ENCODE measurements at places on chromosomes 6 and 20.

DNA sequence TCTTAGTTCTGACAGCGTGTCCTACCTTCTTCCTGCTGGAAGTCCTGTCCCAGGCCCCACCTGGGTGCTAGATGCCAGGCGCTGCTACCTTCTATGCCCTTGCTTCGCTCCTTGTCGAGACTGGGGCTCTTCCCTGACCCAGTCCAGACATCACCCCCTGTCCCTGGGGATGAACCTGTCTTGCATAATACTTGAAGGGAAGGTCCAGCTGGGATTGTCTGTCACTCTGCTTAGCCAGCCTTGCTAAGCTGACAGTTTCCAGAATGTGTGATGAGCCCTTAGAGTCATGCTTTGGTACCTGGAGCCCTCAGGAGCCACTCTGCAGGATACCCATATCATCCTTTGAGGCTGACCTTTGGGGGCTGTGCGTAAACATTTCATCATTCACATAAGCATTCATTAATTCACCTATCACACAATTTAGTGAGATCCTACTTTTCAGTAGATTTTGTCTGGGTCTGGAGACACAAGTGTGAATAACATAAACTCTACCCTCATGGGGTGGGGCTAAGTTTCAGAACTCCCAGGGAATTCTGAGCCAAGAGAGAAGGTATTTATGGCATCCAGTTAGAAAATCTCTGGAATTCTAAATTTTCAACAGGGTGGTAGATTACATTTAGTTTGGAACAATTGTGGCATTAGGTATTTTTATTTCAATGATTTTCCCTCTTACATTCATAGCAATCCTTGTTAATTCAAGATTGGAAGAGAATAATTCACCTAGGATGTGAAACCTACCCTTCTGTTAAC is 151.1 kb upstream of the HDAC2 start:
- no peak for DNase-seq

DNA sequence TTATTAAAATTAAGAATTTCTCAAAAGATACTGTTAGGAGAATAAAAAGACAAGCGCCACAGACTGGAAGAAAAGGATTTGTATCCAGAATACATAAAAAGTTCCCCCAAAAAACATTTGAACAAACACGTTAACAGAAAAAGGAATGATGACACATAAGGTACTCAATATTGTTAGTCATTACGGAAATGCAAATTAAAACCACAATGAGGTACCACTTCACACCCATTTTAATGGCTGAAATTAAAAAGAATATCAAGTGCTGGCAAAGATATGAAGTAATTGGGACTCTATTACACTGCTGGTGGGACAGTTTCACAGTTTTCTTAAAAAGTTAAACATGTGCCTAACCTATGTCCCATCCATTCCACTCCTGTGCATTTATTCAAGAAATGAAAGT is 51.4 kb downstream of the HECA start:
- DNase-seq = no peak

- no peak for DNase-seq
Measured at GRCh38 chr20:22720206-22720605, 135.8 kb upstream of the FOXA2 start.

DNA sequence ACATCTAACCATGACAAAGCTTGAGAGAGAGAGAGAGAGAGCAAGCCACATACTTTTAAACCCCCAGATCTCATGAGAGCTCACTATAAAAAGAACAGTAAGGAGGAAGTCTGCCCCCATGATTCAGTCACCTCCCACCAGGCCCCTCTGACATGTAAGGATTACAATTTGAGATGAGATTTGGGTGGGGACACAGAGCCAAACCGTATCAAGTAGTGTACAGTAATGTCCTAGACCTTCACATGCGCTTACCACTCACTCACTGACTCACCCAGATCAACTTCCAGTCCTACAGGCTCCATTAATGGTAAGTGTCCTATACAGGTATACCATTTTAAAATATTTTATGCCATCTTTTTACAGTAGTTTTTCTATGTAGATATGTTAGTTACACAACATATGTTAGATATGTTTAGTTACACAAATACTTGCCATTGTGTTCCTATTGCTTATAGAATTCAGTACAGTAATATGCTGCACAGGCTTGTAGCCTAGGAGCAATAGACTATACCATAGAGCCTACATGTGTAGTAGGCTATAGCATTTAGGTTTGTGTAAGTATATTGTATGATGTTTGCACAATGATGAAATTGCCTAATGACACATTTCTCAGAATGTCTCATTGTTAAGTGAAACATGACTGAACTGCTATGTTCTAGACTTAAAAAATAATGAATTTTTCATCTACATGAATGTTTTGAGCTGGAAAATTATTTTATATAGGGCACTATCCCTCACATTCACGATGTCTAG is 11.7 kb downstream of the TSPYL1 start:
- DNase-seq = no peak

DNA sequence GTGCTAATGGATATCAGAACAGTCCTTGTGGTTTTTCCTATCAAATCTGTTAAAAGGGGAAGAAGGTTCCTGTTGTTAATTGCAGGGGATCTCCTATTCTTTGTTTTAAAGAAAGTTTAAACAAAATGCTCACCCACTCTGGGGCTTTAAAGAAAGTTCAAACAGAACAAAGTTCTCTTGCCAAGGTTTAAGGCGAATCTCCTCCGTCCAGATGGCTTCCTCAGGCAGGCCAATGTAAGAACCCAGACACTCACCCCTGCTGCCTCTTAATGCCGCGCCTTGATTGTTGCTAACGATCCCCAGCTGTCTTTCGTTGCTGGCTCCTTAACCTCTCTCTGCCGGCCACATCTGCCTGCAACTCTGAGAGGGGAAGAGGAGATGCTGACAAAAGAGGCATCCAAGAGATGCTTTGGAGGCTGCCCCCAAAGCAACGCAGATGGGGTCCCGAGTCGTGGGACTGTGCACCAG is 235.0 kb upstream of the PRDM1 start:
- DNase-seq = no peak

GRCh38 chr6:101668496-101669030 is 275.1 kb downstream of the GRIK2 start:
- DNase-seq = no peak

- DNase-seq = no peak
Measured at GRCh38 chr6:3568396-3569082, 111.7 kb upstream of the SLC22A23 start.

DNA sequence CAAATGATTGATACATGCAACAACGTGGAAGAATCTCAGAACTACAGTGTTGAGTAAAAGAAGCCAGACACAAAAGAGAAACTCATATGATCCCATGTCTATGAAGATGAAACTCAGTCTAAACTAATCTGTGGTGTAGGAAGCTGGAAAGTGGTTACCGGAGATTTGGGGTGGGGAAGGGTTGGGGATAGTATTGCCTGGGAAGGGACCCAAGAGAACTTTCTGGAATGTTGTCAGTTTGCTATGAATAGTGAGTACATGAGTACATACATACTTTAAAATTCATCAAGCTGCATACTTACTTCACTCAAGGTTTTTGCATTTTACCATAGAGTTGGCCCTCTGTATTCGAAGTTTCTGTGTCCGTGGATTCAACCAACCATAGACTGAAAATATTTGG is 106.0 kb downstream of the SAMD5 start:
- DNase-seq = no peak
